Fibroblast of skin of right quadriceps (primary cell): ENCODE measurements at places on chromosomes 16 and 17.

DNA sequence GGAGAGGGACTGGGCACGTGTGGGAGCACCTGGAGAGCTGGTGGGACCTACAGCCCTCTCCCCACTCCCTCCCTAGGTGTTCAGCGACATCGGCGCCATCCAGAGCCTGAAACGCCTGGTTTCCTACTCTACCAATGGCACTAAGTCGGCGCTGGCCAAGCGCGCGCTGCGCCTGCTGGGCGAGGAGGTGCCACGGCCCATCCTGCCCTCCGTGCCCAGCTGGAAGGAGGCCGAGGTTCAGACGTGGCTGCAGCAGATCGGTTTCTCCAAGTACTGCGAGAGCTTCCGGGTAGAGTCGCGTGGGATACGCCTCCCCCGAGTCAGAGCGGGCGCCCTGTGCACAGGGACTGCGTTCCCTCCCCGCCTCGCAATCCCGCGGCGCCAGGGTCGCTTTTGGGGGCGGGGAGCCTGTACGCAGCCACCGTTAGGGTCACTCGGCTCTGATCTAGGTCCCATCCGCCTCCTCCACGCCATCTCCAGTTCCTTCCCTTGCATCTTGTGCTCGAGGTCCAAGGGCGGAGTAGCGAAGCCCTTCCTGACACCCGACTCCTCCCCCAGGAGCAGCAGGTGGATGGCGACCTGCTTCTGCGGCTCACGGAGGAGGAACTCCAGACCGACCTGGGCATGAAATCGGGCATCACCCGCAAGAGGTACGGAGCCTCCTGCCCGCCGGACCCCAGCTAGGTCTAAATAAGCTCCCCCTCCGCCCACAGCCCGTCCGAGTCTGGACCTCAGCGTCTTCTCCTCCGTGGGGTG, 13.0 kb downstream of the SARM1 start:
- no peak for DNase-seq

- DNase-seq: peak; percentile 80
Measured at GRCh38 chr17:12041312-12041711, 20.6 kb downstream of the MAP2K4 start.

DNA sequence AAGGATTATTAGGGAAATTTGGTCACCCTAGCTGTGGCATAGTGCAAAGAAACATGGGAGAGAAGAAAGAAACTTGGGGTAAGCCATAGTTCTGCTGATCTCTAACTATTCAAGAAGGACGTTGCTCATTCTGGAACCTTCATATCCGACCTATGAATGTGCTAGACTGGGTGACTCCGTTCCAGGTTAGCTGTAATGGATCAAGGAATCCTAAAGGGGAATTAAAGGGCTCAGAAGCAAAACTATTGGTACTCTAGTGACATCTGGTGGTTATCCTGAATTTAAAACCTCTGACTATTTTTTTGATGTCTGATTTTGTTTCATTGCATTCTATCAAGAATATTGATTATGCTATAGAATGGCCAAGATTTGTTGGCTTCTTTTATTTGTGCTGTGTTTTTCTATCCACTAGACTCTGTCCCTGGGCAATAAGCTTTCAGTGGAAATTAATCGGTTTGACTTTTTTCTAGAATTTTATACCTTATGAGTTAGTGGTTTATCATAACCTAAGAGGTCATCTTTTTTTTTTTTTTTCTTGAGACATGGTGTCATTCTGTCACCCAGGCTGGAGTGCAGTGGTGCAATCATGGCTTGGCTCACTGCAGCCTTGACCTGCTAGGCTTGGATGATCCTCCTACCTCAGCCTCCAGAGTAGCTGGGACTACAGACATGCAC, 19.5 kb downstream of the PCTP start:
- DNase-seq: peak; percentile 69

- peak; percentile 50 for DNase-seq
Measured at GRCh38 chr17:909642-910323, 69.8 kb downstream of the NXN start.

- DNase-seq: no peak
Measured at GRCh38 chr16:12215277-12216105, 239.0 kb downstream of the SNX29 start.

GRCh38 chr17:40936437-40936971, 942 bp downstream of the KRT23 start:
- no peak for DNase-seq

GRCh38 chr16:9665851-9666271, 516.4 kb downstream of the GRIN2A start:
- DNase-seq: no peak

DNA sequence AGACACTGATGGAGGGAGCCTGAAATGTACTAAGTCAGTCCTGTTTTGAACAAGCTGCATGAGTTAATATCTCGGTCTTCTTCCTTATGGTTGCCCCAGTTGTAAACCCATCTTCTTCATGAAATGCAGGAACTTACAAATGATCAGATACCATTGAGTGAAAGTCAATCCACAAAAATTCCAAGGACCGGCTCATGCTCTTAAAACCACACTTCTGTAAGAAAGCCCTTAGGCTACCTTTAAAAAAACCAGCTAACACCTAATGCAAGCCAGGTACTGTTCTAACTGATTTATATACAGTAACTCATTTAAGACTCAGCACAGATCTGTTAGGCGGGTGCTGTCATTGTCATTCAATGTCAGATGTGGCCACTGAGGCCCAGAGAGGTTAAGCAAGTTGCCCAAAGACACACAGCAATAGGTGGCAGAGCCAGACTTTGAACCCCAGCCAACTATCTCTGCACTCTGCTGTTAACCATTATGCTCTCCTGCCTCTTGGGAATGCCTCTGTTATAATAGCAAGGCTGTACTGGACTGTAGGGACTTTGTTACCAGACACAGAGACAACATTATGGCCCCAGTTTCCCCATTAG, 93.4 kb downstream of the C16orf95 start:
- DNase-seq: no peak

- peak; percentile 65 for DNase-seq
Measured at GRCh38 chr16:81564421-81564911, 119.9 kb downstream of the CMIP start.

- no peak for DNase-seq
Measured at GRCh38 chr16:74071996-74072535, 224.5 kb upstream of the PSMD7 start.

GRCh38 chr16:72530434-72530833, 358.5 kb upstream of the PMFBP1 start:
- peak; percentile 65 for DNase-seq

- no peak for DNase-seq
Measured at GRCh38 chr16:84538222-84538840, 33.9 kb upstream of the MEAK7 start.

DNA sequence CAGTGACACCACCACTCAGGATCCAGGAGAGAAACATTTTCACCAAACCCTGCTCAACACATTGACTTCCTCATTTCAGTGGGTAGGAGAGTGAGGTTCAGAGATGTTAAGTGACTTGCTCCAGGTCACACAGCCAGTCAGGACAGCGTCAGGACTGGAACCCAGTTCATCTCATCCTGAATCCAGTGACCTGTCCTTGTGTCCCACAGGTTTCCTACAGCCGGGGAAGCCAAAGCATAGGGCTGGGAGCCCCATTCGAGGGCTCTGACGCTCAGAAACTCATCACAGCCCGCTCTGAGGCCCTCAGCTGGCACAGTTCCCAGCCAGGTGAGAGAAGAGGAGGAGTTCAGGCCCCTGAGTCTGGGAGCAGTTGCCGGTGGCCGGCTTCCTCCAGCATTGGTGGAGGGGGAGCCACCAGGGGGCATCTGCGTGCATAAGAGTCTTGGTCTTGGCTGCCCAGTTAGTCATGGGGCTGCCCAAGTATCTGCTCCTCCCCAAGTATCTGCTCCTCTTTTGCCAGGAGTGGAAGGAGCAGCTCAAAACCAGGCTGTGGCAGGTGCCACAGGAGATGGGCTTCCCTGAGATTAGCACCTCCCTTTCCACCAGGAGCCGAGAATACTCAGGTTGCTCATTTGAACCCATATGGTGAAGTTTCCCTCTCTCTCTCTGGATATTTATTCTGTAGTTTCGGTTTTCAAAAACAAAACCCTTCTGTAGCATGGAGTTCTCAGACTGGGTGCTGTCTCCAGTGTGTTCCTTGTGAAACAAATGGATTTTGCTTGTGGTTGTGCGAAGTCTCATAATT, 56.0 kb downstream of the TNFRSF13B start:
- peak; percentile 43 for DNase-seq

DNA sequence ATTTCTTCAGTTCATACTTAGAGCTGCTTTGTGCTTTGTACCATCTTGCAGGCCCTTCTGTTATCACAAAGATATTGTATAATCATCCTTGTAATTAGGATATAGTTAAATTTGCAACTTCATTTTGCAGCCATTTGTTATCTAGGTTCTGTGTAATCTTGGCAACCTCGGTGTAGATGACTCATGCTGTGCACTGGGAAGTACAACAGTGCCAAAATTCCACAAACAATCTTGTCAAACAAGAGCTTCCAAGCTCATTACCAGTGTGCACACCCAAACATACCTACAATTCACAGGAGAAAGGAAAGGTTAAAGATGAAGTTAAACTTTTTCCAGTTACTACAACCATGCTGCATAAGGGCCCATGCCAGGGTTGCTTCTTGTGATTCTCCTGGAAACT, 1231.8 kb downstream of the CDH11 start:
- DNase-seq: peak; percentile 69

DNA sequence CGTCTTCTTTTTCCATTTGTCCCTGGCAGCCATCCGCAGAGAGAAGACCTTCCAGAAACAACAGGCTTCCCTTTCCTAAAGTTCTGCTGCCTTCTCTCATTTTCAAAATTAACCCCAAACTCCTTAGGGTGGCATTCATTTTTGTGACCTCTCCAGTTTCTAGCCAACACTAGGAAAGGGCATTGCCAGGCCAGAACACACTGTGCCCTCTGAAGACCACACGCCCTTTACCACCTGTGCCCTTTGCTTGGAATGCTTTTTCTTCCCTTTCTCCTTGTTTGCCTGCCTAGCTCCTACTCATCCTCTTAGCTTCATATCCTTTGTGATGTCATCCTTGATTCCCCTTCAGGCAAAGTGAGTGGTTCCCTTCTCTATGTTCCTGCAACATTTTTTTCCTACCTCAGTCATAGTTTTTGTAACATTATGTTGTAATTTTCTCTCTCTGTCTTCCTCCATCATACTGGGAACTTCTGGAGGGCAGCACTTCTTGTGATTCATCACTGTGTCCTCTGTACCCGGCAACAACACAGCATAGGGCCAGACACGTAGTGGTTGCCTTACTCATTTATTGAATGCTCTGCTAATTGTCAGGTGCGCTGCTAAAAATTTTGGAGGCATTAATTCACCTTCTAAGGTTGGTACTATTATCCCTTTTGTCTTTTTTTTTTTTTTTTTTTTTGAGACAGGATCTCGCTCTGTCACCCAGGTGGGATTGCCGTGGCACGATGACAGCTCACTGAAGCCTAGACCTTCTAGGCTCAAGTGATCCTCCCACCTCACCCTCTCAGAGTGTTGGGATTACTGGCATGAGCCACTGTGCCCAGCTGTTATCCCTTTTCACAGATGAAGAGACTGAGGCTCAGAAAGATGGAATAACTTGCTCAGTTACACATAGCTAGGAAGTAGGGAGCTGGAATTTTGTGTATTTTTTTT, 1.0 kb downstream of the KAT8 start:
- peak; percentile 40 for DNase-seq

DNA sequence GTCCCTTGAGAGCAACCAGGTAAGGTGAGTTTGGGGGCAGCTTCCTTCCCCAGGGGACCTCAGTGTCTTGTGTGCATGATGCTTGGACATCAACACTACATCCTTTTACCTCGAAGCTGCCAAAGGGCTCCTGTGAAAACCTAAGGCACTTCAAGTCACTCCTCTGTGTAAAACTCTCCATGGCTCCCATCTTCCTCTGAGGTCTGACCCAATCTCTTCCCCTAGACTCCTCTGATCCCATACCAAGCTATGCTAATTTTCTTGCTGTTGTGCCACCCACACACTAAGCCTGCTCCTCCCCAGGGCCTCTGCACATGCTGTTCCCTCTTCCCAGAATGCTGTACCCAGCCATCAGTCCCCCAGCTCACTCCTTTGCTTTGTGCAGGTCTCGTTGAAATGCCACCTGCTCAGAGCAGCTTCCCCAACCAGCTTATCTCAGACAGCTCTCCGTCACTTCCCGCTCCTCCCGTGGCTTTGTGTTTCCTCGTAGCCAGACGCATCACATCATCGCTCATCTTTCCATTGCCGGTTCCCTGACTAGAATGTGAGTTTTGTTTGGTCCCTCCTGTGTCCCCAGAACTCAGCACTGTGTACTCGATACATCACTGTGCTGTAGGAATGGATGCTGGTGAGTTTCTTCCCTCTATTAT, 78.4 kb downstream of the CNGB1 start:
- no peak for DNase-seq

DNA sequence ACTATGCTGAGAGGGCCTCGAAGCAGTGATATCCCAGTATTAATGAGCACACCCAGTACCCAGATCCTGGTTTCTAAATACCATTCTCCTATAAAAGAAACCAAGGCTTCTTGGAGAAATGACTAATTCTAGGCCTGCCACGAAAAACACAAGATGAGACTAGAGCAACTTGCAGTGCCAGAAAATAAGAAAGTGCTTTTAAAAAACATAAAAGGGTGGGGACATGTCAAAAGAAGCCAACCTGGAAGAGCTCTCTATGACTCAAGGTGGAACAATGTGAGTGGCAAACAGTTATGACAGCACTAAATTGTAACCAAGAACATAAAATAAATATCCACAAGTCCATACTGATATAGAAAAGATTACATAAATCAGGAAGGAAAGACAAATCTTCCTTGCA, 153.2 kb upstream of the KCNJ18 start:
- DNase-seq: no peak

- no peak for DNase-seq
Measured at GRCh38 chr17:62870552-62870971, 62.4 kb upstream of the MARCHF10 start.

DNA sequence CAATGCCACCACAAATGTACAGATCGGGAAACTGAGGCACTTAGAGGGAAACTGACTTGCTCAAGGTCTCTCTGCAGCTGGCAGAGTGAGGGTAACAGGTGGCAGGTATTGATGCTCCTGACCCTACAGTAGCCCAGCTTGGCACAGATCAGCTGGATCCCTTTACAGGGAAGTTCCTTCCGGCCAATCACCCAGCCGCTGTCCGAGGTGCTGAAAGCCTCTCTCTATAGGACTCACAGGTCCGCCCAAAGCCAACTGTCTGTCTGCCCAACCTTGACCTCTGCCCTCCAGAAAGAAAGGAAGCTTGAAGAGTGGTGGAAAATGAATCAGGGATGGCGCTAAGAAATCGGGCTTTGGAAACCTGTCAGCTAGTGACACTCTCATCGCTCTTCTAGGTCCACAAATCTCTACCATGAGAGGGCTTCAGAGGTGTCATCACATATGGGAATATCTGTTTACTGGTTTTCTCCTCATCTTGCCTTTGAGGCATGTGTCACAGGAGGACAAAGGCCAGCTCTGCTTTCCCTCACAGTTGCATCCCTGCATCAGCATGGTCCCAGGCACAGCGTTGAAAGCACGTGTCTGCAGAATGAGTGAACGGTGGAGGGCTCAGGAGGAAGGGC, 246.2 kb downstream of the KATNIP start:
- DNase-seq: peak; percentile 19
